ENCODE measurements at places on chromosomes 11 and 22.

- no peak for DNase-seq
Observed at GRCh38 chr11:98230678-98231077, 790.1 kb upstream of the CNTN5 start.

DNA sequence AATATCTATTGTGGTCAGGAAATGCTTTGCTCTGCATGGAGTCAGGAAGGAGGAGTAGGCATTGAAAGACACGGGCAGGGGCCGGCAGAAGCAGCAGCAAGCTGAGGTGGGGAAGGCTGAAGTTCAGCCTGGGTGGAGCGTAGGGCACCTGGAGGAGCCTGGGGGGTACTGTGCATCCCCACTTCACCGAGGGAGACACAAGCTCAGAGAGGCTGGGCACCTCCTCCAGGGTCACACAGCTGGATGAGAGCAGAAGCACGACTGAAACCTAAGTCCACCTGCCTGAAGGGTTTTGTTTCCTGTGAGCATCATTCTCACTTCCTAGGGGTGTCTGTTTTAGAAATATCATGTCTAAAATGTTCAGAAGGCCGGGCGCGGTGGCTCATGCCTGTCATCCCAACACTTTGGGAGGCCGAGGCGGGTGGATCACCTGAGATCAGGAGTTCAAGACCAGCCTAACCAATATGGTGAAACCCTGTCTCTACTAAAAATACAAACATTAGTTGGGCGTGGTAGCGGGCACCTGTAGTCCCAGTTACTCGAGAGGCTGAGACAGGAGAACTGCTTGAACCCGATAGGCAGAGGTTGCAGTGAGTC, 138.3 kb downstream of the MPPED1 start:
- DNase-seq, result no peak

DNA sequence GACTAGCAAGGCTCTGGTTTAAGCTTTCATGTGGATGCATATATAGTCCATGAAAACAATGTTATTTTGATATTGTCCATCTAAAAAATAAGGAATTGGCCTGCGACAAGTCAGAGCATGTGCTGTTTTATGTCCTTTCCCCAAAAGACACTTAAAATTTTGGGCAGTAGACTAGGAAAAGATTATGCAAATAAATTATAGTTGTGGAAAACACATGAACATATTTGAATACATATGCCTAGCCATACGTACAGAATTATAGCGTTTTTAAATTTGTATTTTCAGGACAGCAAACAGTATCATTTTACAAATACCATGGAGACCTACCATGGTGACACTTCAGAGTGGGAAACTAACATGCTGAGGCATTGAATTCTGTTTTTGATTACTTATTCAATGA, 113.8 kb upstream of the SLC5A12 start:
- no peak for DNase-seq

DNA sequence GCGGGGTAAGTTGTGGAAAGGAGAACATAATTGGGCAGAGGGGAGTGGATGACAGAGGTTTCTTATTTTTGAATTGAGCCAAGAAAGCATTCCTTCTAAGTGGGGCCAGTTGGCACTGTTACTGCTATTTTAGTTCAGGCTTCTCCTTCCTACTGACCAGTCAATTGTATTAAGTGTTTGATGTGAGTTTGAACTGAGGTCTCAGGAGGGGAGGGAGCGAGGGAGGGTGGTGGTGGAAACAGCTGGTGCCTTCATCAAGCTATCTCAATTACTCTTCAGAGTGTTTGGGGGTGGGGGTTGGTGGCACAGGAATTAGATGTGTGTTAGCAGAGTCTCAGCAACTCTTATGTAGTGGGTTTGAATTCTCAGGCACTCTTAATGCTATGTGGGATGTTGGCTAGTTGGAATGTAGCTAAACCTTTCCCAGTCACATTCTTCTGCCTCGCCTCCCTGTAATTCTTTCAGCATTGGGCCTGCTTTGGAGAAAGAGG, 14.5 kb downstream of the CTNND1 start:
- DNase-seq, result no peak

DNA sequence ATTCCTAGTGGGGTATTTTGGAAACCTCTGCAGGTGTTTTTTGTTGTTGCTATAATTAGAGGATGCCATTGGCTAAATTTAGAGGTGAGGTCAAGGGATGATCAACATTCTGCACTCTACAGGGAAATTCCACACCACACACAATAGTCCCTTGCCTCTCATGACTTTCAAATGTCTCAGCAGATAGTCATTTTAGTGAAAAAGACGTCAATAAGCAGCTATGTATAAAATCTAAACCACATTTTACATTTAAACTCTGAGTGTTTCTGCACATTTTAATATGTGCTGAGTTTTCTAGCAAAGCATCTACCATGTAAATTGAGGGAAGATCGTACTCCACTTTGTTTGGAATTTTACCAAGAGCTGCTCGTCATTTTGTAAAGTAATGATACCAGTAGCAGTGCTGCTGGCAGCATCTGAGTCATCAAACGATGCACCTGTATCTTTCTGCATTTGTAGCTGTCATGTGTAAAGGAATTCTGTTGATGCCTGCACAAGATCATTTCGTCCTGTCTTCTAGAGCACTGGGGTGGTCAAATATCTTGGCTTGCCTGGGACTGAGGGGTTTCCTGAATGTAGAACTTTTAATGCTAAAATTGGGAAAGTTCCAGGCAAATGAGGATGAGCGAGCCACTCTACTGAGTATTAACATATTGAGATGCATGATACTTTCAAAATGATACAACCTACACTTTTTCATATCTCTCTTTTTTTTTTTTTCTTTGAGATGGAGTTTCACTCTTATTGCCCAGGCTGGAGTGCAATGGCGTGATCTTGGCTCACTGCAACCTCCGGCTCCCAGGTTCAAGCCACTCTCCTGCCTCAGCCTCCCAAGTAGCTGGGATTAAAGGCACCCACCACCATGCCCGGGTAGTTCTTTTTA, 414.5 kb upstream of the SYN3 start:
- DNase-seq, result no peak

- DNase-seq, result no peak
Observed at GRCh38 chr11:110432713-110433392, 3.1 kb downstream of the FDX1 start.

DNA sequence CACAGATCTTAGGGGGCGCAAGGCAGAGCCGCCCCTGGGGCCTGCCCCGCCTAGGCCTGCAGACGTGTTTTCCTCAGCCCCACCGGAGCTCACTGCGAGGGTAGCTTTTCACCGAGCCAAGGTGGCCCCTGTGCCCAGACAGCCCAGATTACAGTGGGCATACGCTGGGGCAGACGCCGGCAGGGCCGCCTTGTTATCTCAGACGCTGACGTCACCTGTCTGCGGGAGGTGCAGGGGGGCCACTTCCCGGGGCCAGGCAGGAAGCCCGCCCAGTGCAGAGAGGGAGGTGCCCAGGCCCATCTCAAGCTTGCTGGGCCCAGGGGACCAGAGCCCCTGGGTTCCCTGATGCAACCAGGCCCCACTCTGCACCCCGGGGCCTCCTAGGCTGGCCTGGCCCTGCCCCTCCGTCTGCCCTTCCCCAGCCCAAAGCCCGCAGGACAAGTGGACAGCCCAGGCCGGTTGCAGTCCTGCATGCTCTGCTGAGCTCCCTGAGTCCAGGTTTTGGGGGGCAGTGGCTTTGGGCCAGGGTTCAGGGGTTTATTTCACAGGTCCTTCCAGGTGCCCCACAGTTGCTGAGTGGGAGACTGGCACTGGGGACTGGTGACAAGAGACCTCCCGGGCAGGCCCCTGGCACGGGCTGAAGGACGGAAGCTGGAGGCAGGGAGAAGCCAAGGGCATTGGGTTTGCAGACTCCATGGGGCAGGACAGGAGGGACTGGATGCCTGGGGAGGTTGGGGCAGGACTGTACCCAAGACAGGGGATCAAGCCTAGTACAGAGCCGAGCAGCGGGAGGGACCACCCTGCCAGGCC, 38.6 kb downstream of the IGF2 start:
- DNase-seq, result no peak

DNA sequence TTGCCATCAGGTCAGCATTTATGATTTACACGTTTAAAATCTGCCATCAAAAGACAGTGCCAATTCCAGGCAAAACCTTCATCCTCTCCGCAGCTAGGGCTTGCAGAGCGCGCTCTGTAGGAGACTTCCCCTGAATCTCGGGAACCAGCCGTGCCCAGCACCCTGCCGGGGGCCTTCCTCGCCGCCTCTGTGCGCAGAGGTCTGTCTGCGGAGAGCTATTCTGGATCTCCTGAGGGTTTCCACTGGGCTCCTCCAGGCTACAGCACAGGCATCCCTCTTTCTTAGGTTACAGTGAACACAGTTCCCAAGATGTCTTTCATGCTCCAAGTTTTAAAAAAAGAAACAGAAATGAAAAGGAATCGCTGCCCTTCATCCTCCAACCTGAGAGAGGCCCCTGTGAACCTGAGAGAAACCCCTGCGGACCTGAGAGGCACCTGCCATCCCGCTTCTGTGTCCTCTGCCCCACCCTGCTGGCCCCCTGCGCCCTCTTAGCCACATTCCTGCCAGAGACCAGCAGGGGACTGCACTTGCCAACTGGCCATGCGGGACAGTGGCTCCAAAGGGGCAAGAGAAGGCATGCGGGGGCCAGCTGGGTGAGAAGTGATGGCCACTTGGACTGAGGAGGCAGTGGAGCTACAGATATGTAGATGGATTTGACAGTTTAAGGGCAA, 16.1 kb downstream of the TP53AIP1 start:
- no peak for DNase-seq

GRCh38 chr22:32764330-32765131, 37.0 kb upstream of the TIMP3 start:
- DNase-seq, result no peak

GRCh38 chr11:124541204-124541603, 2.2 kb downstream of the OR8B12 start:
- DNase-seq, result no peak

All from NCI-H446 (cell line).